Activated T-helper 1 cell treated with Interleukin-2 at 50 U/mL for 16 hours (primary cell): ENCODE measurements at places on chromosomes 3 and 15.

DNA sequence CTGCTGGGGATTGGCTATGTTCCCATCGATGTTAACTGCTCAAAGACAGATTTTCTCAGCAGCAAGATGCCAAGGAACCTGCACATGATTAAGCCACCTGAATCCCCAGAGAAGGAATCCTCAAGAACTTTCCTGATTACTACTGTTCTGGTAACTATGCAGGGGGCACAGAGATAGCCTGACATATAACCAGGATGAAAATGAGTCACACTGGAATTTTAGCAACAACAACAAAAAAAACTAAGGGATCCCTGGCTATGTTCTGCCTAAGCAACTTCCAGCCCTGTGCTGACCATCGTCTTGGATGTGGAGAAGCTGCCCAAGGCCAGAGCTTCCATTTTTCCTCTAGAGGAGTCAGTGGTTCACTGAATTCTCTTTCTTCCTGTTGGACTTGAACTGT is 13.8 kb downstream of the RIOX2 start:
- DNase-seq, result no peak

- DNase-seq, result no peak
These were observed 108.4 kb downstream of the MEGF11 start for GRCh38 chr15:66144978-66145725.

DNA sequence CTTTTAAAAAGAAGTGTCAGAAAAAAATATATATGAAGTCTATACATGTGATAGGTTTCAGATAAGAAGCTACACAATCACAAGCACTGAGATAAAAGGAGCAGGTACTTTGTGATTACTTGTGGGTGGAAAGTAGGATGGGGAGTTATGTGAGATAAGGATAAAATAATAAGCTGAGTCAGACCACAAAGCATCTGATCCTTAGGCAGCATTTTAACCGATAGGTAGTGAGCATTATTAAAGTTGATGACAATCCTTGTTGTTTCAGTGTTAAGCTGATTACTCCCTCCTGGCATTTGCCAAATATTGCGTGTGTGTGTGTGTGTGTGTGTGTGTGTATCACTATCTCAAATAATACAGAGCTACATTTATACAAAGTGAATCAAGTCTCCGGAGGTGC is 483.1 kb downstream of the NAALADL2 start:
- no peak for DNase-seq

- no peak for DNase-seq
These were observed 19.8 kb upstream of the FGF12 start for GRCh38 chr3:192747145-192747544.

- DNase-seq, result peak; percentile 35
These were observed 79.4 kb downstream of the FRMD4B start for GRCh38 chr3:69306239-69307185.

GRCh38 chr3:39102504-39103323 is 4.7 kb downstream of the GORASP1 start:
- no peak for DNase-seq

DNA sequence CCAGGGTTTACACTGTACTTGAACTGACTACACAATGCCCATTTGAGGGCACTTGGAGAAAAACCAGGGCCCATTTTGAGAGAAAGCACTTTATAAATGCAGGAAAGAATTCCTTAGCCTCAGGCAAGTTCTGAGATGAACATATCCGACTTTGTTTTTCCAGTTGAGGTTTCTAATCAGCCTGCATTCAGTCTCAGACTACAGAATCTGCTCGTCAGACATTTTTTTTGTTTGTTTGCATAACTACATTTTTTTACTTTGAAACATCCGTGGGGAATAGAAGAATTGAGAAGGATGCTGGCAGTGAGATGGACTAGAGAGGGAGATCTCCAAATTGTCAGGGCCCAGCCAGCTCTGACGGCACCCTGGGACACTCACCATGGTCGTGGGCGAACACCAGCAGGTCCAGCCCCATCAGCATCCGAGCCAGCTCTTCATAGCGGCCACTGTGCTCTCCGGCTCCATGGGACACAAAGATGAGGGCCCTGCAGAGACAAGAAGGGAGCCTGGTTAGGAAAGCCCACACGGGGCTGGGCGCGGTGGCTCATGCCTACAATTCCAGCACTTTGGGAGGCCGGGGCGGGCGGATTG is 40.8 kb downstream of the MGLL start:
- DNase-seq, result no peak

- DNase-seq, result no peak
These were observed 162.0 kb downstream of the CHSY1 start for GRCh38 chr15:101089579-101090427.

- no peak for DNase-seq
These were observed 32.6 kb upstream of the RAB11A start for GRCh38 chr15:65836665-65837064.

DNA sequence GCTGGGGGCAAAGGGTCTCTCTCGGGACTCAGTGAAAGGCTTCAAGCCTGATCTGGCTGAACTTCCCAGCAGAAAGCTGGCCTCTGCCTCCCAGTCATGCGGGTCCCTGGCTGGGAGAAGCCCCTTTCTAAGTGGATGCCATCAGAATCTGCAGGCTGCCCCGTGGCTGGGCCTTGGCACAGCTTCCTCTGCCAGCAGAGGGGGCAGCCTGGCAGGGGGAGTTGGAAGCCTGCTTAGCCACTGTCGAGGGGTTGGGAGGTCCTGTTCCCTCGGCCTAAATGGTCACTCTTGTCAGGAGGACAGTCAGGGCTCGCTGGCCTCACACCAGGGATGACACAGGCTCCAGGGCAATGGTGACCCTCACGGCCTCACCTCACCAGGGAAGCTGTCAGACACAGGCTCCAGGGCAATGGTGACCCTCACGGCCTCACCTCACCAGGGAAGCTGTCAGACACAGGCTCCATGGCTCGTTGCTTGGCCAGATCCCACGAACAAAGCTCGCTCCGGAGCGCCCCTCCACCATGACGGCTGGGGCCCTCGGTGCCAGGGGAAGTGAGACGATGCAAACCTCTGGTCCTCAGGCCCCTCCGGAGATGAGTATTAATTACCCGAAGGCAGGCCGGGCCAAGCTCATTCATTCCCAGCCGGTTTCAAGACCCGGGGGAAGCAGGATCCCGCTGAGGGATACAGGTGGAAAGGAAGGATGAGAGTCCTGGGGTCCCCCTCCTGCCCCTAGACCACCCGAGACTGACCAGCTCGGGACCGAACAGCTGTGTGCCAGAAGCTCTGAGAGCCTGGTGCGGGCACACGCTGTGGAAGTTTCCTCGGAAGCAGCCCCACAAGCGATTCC is 151.0 kb downstream of the CHSY1 start:
- no peak for DNase-seq

DNA sequence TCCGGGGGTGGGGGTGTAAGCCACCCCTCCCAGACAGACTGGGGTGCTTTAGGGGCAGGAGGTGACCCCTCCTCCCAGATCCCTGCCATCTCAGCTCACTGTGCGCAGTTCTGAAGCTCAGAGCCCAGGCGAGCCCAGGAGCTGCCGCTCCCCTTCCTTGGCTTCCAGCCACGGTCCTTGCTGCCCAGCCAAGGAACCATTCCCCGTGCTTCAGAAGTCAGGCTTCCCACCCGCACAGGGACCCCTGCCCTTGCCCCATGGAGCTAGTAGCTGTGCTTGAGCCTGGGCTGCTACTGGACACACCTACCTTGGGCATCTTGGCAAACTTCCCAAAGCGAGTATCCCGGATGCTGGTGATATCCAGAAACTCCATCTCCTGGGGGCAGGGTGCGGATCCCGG is 4.8 kb downstream of the PLCB2 start:
- no peak for DNase-seq

DNA sequence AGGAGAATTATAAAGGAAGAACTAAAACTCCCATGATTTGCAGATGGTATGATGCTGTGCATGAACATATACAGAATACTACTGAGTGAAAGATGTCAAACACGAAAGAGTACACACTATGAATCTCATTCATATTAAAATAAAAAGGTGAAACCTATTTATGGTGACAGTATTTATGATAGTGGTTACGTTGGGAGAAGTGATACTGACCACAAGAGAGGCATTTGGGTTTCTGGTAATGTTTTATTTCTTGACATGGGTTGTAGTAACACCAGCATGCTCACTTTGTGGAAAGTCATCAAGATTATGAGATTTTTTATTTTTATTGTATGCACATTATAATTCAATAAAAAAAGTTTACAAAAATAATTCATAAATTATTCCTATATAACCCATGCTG is 324.0 kb downstream of the GAP43 start:
- no peak for DNase-seq

GRCh38 chr3:56125358-56126005 is 342.8 kb downstream of the ERC2 start:
- DNase-seq, result no peak

DNA sequence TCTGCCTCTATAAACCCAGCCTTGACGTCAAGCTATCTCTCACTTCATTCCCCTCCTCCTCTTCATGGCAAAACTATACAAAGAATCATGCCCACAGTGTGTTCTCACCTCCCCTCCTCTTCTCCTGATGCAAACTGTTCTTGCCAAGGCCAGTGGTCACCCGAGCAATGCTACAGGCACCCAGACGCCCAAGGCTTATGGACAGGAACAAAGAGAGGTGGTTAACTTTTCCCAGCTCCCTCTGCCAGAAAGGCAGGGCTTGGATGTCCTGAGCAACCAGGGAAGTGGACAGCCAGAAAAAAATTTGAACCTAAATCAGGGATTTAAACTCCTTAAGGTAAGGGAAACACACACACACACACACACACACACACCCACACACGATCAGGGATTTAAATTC is 5.1 kb downstream of the SLC41A3 start:
- DNase-seq, result no peak

DNA sequence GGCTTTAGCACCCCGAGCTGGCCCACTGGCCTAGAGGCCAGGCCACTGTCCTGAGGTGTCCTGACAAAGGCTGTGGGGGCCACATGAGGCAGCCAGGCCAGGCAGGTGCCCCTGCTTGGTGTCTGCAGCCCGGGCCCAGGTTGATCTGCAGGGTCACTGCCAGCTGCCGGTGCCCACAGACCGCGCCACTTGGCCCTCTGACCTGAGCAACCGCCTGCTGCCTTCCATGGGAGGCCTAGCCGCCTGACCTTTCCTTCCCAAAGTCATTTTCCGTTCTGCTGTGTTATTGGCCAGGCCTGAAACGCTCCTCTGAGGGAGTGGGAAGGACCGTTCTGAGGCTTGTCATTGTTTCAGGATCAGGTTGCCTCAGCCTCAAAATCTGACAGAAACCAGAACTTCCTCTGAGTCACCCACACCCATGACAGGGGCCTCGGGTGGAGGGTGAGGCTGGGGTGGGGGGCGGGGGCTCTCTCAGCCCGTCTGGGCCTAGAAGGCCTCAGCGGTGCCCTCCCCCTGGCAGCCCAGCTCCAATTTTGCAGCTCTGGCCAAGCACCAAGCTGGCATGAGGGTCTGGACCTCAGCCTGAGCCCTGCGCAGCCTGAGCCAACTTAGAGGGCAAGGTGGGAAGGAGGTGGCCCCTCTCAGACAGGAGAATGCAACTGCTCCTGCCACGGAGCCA is 140.7 kb upstream of the MEF2A start:
- DNase-seq, result peak; percentile 28

DNA sequence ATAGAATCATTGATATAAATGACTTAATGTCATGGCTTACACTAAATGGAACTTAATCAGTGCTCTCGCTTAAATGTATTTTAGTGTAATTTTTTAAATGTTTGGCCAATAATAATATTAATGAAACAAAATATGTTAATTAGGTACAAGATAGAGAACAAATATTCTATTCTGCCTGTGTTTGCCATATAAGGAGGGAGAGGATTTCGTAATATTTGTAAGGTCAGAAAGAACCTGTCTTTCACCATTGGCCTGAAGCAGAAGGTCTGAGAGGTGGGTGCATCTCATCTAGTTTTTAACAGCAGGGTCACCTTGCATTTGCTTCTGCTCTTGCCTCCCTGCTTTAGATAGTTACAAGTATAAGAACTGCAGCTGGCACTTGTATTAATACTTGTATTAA is 2.5 kb downstream of the GPR87 start:
- DNase-seq, result no peak

DNA sequence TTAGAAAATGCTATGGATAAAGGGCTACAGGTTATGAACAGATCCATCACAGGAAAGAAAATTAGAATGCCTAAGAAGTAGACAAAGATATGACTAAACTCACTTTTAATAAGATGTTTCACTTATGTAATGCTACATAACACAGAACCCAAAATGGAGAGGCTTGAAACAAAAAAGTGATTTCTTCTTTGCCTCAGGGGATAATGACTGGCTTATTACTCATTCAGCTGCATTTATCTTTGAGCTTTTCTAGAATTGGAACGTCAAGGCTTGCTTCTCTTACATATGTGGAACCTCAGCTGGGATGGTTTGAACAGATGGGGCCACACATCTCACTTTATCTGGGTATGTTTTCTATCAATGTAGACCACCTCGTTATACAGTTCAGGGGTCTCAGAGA is 120.6 kb upstream of the EPHA3 start:
- no peak for DNase-seq

DNA sequence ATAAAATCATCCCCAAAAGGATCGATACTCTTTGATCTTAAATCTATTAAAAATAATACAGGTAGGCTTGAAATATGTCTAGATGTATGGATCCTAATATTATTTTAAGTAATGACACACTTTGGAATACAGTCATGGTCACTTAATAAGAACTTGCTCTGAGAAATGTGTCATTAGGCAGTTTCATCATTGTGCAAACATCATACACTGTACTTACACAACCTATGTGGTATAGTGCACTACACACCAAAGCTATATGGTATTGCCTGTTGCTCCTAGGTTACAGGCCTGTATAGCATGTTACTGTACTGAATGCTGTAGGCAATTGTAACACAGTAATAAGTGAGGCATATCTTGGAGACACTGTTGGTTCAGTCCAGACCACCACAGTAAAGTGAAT is 307.1 kb downstream of the RAP2B start:
- no peak for DNase-seq

DNA sequence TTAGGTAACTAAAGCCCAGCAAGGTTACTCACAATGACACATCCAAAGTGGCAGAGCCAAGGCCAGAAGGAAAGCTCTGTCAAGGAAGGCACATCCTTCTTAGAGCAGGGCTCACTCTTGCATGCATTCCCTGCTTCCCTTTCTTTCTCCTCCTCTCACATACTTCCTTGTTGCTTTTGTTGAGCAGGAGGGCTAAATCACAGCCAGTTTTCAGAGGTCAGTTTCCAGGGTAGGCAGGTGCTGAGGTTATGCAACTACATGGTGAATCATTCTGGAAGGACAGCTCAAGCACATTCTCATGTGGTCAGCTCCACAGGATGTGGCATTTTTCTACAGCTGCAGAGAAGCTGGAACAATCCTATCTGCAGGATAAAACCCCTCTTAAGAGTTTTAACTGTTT is 275.6 kb downstream of the ZNF621 start:
- DNase-seq, result no peak

- no peak for DNase-seq
These were observed 25.6 kb downstream of the ILDR1 start for GRCh38 chr3:121996441-121996840.

- no peak for DNase-seq
These were observed 67.8 kb downstream of the BDH1 start for GRCh38 chr3:197487911-197488391.

DNA sequence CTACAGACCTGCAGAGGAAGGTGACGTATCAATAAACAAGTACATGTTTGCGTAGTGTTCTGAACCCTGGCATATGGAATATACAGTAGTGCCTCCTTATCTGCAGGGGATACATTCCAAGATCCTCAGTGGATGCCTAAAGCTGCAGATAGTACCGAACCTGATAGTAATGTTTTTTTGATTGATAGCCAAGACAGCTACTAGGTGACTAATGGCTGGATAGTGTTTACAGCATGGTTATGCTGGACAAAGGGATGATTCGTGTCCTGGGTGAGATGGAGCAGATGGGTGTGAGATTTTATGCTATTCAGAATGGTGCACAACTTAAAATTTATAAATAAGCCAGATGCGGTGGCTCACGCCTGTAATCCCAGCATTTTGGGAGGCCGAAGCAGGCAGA is 55.8 kb upstream of the IGF2BP2 start:
- DNase-seq, result no peak
